Upper lobe of left lung (tissue), 6 donors: ENCODE measurements at places on chromosomes 11 and 22. TPM values are rescaled to one million over a fixed set of nuclear protein-coding genes. Genes with fewer than 3 reads are reported as not detected.

DNA sequence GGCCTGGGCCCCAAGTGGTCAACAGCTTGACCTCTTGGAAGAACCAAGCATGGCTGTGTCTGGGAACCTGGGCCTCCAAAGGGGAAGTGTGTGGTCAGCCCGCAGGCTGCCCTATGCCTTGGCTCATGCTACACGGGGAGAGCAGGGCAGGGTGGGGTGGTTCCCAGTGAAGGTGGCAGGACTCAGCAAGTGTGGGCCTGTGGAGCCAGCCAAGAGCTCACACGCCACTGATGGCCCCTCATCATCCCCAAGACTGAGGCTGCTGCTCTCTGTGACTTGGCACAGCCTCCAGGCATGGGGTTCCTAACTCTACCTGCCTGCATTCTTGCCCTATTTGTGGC lies 15.9 kb upstream of the DGCR8 start:
- DNase-seq = no peak
- no peaks in the 10 kb centered on the region for H3K4me1 ChIP-seq
- no peaks in the 10 kb centered on the region for H3K27me3 ChIP-seq
- H3K4me3 ChIP-seq = no peak overlapping the region

- peaks cover 8% of the 10 kb centered on the region for H3K4me1 ChIP-seq
- no peak overlapping the region for H3K4me3 ChIP-seq
- DNase-seq = no peak
- no peak overlapping the region for H3K27ac ChIP-seq
Measured at GRCh38 chr11:112219476-112220232, 6.6 kb upstream of the PTS start.

- no peak for DNase-seq
- H3K4me1 ChIP-seq = peaks cover 17% of the 10 kb centered on the region
- peak overlapping the region; percentile 46 for H3K27ac ChIP-seq
- no peaks in the 10 kb centered on the region for H3K27me3 ChIP-seq
- H3K36me3 ChIP-seq = no peaks in the 10 kb centered on the region
Measured at GRCh38 chr11:130181295-130182272, 22.0 kb downstream of the ST14 start.

DNA sequence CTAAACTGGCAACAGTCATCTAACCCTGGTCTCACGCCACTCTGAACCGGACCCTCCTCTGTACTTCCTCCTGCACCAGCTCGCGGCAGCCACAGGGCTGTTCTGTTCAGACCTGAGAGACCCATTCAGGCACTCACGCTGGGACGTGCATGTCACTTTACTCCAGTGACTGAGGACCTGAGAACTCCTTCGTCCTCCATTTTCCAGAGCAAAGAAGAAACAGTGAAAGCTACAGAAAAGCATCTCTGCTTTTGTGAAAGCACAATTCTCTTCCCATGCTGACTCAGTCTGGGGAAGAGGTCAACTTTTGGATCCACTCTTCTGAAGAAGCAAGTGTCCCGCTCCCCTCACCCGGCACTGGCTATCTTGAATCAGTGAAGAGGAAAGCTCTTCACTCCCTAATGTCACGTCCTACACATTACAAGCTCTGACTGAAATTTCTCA lies 24.5 kb downstream of the PISD start:
- no peaks in the 10 kb centered on the region for H3K36me3 ChIP-seq
- no peaks in the 10 kb centered on the region for H3K27me3 ChIP-seq
- H3K4me3 ChIP-seq = no peak overlapping the region
- no peak for DNase-seq

Gene SLC6A5
- total RNA-seq = not detected

Gene EIF1AD
- 30.3 TPM for total RNA-seq

DNA sequence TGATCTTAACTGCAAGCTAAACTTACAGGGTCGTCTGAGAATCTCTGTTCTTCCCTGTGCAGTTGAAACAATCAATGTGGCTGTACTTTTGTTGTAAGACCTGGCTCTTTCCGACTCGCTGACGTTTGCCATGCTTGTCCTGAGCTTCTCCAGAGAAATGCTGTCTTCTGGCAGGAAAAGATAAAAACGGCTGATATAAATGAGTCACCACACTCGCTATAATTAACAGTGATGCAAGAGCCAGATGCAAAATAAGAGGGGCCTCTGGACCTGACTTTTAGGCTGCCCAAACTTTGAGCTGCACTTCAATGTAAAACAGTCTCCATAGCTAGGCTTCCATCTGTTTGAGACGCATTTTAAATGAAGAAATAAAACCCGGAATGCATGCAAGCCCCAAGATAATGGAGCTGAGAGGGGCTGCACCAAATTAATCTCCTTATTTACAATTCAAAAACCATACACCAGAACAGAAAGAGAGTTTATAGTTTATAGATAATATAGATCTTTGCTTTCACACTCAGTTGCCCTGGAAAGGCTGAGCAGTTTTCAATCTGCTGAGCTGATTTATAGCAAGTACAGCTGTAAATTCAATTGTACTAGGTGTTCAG lies 48.5 kb downstream of the WT1 start:
- DNase-seq = no peak
- no peaks in the 10 kb centered on the region for H3K4me1 ChIP-seq
- H3K4me3 ChIP-seq = no peak overlapping the region
- no peak overlapping the region for H3K27ac ChIP-seq
- H3K36me3 ChIP-seq = no peaks in the 10 kb centered on the region

GRCh38 chr22:38490915-38491314 lies 15.2 kb downstream of the DDX17 start:
- peaks cover 19% of the 10 kb centered on the region for H3K4me1 ChIP-seq
- H3K27me3 ChIP-seq = no peaks in the 10 kb centered on the region
- H3K27ac ChIP-seq = peak overlapping the region; percentile 9
- H3K4me3 ChIP-seq = no peak overlapping the region
- DNase-seq = peak; percentile 64

DNA sequence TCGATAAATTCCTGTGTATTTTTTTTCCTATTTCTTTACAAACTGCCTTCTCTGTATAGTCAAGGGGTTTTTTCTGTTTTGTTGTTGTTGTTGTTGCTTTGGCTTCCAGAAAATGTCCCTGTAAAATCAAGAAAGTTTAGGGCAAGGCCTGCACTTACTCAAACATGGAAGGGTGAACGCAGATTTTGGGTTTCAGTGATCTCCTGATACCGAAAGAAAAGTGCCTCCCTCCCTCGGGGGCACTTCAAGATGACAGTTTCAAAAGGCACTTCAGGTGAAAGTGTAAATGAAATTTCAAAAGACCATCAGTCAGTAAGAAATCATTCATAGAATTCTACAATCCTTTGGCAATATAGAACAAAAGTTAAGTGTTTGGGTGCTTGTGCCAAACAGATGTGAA lies 43.4 kb upstream of the TMPRSS4 start:
- H3K4me1 ChIP-seq = no peaks in the 10 kb centered on the region
- H3K27ac ChIP-seq = no peak overlapping the region
- H3K4me3 ChIP-seq = no peak overlapping the region
- H3K36me3 ChIP-seq = no peaks in the 10 kb centered on the region

DNA sequence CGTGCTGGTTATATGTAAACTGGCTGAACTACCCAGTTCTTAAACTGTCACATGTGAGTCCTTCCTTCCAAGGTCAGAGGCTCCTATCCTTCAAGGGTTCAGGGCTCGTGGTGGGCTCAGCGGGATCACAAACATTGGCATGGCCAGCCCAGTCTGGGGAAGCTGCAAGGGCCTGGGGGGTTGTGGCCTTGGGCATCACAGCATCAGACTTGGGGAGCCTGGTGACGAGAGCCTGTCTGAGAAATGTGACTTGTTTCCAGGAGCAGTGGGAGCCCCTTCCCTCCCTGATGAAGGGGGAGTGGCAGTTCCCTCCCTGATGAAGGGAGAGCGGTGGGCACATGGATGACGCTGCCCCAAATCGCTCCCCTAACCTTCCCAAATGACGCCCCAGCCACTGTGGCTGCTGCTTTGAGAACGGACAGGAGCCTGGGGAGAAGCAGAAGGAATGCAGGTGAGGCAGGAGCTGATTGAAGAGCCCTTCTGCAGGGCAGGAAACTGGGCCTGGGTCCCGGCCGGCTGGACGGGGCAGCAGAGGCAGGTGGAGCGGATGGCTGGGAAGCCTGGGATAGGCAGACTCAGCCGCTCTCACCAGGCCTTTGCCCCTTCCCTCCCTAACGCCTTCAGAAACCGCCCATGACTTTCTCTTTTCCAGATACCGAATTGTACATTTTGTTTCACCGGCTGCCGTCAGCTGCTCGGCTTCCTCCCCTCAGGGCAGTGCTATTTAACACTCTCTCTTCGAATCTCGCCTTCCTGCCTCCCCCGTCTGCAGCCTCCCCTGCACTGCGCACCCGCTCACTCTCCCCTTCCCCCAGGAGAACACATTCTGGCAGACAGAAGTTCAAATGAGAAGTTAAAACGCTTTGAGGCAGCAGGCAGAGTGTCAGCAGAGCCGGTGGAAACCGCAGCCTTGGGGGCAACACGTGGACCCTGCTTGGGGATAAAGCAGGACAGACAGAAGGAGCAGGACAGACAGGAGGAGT lies 1486.7 kb downstream of the BRD1 start:
- H3K36me3 ChIP-seq = no peaks in the 10 kb centered on the region
- H3K4me1 ChIP-seq = no peaks in the 10 kb centered on the region
- H3K27ac ChIP-seq = no peak overlapping the region

Gene TSGA10IP
- total RNA-seq = not detected

Gene OR51B5
- total RNA-seq = 2.0 TPM

GRCh38 chr11:18312012-18312411 lies 9.9 kb downstream of the HPS5 start:
- DNase-seq = no peak
- H3K27me3 ChIP-seq = no peaks in the 10 kb centered on the region
- H3K27ac ChIP-seq = peak overlapping the region; percentile 52
- H3K4me1 ChIP-seq = peaks cover 11% of the 10 kb centered on the region
- peaks cover 55% of the 10 kb centered on the region for H3K36me3 ChIP-seq
- no peak overlapping the region for H3K4me3 ChIP-seq

- H3K36me3 ChIP-seq = peaks cover 4% of the 10 kb centered on the region
- DNase-seq = peak; percentile 61
- no peaks in the 10 kb centered on the region for H3K27me3 ChIP-seq
Measured at GRCh38 chr22:49969751-49970527, 9.4 kb downstream of the PIM3 start.

DNA sequence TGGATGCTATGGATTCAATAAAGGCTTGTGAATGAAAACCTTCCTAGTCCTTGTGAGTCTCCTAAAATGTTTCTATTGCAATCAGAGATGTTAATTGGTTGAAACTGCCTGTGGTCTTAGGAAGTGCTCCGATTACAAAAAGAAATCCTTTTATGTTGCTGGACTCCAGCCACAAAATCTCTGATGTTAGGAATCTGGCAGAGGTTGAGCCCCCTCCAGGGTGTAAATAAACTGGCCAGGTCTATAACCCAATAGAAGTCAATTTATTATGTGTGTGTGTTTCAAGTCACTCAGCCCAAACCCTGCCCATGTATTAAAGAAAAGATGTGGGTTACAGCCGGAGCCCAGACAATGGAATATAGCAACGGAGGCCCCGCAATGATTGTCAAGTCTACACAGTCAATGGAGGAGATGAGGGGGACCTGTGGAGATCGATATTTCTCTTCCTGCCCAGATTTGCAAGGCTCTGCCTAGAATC lies 218.1 kb upstream of the SORL1-AS1 start:
- H3K36me3 ChIP-seq = no peaks in the 10 kb centered on the region
- DNase-seq = no peak
- H3K27me3 ChIP-seq = no peaks in the 10 kb centered on the region
- H3K4me3 ChIP-seq = no peak overlapping the region

DNA sequence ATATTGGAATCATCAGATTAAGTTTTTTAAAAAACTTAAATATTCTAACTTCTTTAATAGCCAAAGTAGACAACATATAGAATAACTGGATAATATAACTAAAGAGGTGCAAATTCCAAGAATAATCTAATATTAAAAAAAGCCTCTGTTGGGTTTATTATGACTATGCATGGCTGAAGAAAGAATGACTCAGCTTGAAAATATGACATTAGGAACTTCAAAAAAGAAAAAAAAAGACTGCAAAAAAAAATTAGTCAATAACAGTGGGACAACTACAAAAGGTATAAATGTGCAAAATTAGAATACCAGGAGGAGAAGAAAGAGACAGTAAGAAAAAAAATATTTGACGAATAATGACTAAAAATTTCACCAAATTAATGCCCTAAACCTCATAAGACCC lies 1178.0 kb downstream of the JRKL start:
- no peak for DNase-seq
- no peaks in the 10 kb centered on the region for H3K36me3 ChIP-seq
- H3K4me1 ChIP-seq = no peaks in the 10 kb centered on the region
- H3K27me3 ChIP-seq = no peaks in the 10 kb centered on the region
- H3K27ac ChIP-seq = no peak overlapping the region

DNA sequence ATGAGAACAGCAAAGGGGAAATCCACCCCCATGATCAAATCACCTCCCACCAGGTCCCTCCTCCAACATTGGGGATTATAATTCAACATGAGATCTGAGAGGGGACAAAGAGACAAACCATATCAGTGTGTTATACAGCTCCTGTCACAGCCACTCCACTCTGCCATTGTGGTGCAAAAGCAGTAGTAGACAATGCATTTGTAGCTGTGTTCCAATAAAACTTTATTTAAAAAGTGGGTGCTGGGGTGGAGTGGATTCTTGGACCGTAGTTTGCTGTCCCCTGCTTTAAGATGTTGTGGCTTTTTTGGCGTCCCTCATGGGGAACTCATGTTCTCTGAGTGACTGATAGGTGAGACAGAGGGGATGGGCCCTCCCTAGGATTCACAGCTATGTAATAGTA lies 399.1 kb downstream of the SOX6 start:
- no peaks in the 10 kb centered on the region for H3K4me1 ChIP-seq
- no peak for DNase-seq
- no peak overlapping the region for H3K27ac ChIP-seq
- H3K27me3 ChIP-seq = no peaks in the 10 kb centered on the region

DNA sequence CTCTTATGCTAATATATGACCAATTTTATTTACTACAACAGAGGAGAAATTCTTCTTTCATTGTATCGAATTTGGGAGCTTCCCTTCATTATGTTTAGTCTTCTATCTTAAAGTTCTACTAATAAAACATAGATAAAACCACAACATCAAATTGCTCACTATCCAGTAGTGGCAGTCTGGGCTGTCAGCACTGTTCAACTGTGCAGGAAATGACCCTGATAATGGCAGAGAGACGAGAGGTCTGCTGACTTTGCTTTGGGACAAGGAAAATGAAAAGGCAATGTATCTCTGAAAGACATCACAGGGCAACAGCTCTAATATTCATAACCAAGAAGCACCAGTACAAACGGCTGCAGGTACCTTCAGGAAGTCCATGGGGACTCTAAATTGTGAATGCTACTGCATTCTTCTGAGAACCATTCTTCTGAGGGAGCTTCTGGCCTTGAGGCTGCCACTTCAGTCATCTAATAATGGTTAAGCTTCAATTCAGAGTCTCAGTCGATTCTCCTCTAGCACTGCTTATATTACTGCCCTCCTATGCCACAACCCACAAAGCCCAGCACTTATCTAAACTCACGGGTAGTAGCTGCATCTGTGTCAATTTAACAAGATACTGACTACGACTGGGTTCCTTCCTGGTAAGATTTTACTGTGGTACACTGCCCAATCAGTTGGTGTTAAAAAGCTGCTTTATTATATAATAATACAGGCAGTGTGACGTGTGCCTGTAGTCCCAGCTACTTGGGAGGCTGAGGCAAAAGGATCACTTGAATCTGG lies 44.2 kb downstream of the CKAP5 start:
- H3K4me1 ChIP-seq = no peaks in the 10 kb centered on the region
- no peak overlapping the region for H3K27ac ChIP-seq
- no peaks in the 10 kb centered on the region for H3K27me3 ChIP-seq
- no peak for DNase-seq
- H3K4me3 ChIP-seq = no peak overlapping the region
